Activated CD4-positive, alpha-beta T cell treated with anti-CD3 and anti-CD28 coated beads, Interleukin-2, amount 10 ng/mL, durations not matched to agents 7 days and 5 days (primary cell): ENCODE measurements at places on chromosomes 1 and 21.

DNA sequence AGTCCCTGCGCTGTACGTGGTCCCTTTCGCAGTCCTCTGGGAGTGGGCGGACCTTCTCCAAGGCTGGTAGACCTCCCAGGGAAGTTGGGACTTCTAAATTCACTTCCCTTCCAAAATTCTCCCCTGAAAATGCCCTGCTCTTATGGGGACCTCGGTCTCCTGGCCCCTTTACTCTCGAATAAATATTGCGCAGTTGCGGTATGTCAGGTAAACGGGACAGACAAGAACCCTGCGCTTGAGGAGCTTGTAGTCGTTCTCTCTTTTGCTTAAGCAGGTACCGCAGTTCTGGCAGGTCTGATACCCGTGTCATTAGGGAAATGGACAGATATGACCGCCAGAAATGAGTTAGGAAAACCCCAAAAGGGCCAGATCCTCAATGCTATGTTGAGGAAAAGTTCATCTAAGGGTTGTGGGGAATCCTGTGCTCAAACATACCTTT is 561 bp downstream of the KIF2C start:
- no peak for DNase-seq

- DNase-seq: peak; percentile 70
Observed at GRCh38 chr21:45615145-45615711, 28.3 kb upstream of the PCBP3 start.

DNA sequence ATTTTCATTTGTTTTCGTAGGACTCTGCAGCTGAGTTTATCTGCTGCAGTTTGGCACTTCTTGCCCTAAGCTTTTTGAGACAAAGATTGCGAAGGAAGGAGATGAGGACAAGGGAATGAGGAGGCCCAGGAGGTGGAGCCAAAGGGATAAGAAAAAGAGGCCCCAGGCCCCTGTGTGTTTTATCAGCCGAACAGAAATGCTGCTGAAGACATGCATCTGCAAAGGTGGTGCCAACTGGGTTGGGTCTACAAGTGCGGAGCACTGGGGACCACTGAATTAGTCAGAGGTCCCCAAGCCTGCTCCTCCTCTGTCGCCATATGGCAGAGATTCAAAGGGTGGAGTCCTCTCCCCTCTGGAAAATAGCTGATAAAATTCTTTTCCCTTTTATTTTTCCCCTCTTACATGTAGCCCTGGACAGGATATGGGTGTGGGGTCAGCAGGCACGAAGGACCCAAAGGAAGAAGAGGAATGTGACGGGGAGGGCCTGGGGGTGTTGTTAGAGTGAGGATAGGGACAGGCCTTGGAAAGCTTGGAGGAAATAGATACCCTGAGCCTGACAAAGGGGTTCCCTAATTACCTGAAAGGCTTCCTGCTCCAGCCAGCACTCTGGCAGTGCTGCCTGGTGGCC is 2.7 kb downstream of the CD34 start:
- DNase-seq: no peak

DNA sequence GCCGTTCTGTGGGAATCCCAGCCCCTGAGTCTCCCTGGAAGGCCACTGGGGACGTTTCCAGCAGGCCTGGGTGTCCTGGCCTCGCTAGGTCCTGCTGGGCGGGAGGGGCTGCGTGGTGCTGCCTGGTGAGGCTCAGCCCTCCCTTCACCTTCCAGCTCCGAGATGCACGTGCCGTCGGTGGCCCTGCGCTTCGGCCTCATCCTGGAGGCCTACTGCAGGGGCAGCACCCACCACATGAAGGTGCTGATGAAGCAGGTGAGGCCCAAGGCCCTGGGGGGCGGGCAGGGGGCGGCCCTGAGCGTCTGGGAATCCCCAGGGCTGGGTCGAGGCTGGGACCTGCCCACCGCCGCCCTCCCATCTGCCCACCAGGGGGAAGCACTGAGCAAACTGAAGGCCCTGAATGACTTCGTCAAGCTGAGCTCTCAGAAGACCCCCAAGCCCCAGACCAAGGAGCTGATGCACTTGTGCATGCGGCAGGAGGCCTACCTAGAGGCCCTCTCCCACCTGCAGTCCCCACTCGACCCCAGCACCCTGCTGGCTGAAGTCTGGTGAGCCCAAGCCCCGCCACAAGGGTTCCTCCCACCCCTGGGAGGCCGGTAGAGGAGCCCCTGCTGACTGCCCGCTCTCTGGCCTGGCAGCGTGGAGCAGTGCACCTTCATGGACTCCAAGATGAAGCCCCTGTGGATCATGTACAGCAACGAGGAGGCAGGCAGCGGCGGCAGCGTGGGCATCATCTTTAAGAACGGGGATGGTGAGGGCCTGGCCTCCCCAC is 70.3 kb downstream of the PIK3CD start:
- peak; percentile 64 for DNase-seq

DNA sequence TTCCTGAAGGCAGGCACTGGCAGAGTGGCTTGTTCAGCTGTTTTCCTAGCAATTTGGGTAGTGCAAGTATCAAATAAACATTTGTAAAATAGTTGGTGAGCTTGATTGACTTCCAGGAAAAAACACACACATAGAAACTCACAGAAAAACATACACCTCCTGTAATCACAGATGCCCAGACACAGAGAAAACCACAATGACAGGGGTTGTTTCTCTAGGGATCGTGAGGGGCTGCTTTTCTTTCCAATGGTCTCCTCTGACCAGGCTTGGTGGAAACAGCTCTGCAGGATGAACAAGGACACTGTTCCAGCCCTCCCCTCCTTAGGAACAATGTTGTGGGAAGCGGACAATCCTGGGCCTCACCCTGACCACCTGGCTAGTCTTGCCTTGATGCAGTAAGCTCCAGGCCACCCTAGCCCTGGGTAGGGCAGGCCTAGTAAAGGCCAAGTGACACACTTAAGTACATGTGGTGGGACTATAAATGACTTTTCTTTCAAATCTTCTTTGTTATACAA is 142.5 kb upstream of the HMGB4 start:
- DNase-seq: no peak
